ENCODE measurements at places on chromosomes 4 and X.
A peak's percentile ranks its signal among the peaks of the same experiment; 100 is the strongest.

GRCh38 chr4:117588771-117589170 lies 445.5 kb upstream of the NDST3 start:
- no peak for DNase-seq

DNA sequence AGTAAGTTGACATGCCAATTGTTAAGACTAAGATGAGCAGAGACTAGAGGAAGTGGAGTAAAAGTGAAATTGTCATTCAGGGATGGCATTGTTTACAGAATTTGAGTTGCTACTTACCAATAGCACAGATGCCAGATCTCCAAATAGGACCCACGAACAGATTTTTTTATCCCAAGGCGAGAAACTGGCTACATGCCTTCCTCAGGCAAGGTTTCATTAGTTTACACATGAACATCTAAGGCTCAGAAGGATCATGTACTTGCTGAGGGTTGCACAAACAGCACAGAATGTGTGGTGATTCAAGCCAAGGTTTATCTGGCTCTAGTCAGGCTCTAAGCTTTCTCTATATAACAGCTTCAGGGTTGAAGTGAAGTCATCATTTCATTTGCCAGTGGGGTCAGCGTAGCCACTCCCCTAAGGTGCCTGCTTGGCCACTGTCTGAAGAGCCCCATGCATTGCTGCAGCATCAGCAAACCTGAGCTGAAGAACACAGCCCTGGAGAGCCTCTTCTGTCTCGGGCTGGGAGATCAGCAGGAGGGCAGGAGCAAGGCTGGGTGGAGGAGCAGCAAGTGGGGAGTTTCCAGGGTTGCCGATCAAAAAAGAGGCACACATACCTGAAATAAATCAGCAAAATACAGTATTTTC lies 193.0 kb upstream of the LCORL start:
- peak; percentile 33 for DNase-seq

DNA sequence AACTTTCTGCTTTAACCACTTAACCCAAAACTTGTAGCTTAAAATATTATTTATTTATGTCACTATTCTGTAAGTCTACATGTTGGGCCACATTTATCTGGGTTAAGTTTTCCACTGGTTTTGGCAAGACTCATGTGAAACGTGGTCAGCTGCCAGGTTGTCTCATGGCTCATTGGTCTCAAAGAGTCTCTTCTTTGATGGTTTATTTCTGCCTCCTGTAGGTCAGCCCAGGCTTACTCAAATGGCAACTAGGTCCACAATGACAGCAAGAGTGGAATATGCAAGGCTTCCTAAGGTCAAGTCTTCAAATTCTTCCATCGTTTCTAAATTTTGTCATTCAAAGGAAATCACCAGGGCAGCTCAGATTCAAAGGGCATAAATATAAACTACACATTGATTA lies 828.7 kb downstream of the PCDH7 start:
- DNase-seq = no peak

DNA sequence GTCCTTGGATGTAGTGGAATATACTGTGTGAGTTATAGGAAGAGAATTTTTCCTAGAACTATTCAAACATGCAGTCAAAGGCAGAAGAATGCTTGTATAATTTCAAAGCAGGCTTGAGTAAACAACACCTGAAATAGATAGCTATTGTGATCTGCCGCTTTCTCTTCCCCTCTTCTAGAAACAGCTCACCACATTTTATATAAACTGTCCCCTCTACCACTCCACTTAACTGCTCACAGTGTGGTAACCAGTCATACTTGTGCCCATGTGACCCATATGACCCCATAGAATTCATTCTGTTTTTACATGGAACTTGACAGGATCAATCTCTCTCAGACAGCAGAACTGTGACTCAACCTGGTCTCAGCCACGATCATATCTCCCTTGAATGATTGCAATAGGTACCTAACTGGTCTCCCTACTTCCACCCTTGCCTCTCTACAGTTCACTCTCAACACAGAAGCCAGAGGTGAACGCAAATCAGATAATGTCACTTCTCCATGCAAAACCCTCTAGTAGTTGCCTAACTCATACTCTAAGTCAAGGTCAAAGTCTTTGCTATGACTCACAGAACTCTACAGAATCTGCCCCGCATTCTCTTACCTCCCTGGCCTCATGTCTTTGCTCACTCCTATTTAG lies 85.6 kb upstream of the EFHC2 start:
- no peak for DNase-seq

GRCh38 chrX:146278381-146278780 lies 460.8 kb downstream of the SLITRK2 start:
- DNase-seq = no peak

GRCh38 chrX:146602246-146602645 lies 207.3 kb upstream of the CXorf51B start:
- DNase-seq = no peak

DNA sequence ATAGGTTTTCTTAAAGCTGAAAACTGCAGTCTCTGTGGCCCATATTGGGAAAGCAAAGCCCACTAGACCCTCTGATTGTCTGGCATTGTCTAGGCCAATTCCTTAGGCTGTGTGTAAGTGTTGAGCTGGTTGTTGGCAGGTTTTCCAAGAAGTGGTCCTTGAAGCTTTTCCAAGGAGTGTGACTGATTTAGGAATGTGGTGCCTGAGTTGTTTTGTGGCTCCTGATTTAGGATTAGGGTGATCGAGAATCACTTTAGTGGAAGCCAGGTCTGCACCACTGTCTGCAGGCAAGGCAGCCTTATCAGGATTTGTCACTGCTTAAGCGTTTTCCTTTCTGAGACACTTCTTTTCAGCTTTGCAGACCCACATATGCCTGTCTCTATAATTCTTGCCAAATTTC lies 339.0 kb upstream of the DDX53 start:
- DNase-seq = no peak

DNA sequence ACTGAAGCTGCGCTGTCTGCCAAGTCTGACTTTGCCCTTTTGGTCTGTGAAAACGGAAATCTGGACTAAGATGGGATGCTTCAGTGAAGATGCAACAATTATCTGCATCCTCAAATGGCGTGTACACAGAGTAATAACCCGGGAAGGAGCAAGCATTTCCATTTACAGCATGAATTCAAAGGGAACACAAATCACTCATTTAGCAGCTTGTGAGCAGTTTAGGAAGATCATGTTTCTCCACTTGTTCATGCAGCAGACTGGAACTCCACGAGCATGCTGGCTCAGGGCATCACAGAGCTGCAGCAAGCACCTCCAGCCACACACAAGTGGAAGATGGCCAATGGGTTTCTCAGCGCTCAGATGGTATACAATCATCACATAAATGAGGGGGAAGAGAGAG lies 175.5 kb downstream of the NLGN4X start:
- DNase-seq = no peak

- no peak for DNase-seq
These were observed 168.7 kb upstream of the TBC1D9 start for GRCh38 chr4:140924761-140925392.

DNA sequence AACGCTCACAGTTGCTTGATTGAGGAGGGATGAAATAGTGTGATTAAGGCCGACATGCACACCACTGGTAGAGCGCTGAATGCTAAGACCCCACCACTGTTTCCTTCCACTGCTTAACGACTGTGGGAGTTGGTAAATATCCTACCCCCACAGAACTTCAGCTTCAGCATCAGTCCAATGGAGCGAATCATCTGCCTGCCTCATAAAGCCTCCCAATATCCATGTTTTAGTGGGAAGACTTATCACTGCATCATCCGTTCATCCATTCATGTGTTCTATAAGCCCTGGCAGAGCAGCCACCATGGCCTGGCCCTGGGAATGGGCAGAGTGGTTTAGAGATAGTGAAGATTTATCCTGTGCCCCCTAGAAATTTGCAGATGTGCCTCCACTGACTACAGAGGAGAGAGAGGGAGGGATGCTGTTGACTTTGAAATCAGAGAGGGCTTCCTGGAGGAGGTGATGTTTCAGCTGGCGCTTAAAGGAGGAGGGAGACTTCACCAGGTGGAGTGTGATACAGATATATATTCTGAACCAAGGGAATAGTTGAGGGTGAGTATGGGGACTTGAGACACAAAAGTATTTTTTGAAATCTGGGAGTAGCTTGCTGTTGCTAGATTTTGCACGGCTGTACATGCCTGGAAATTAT lies 71.9 kb upstream of the STX18 start:
- no peak for DNase-seq

DNA sequence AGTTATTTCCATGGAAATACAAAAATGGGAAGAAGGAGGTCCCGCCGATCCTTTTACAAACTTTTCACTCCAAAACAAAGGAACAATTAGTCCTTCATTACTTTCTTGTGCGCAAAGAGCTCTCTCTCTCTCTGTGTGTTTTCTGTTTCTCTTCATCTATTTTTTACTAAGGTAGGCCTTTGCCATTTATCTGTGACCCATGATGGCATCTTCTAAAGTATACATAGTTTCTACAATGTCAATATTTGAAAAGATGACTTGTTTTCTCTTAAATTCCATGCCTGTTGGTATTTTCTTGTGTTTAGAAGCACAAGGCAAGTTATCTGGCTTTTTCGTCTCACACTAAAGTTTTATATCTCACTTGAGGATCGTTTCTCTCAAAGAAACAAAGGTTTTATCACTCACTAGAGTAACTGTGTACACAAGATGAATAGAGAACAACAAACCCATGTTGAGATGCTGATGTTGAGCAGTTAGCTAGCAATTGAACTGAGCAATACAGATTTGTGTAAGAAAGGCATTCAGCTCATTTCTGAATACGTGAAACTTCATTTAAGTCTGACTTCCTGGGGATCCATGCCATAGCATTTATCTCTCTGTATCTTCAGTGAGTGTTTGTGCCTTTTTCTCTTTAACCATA lies 250.3 kb downstream of the GBA3 start:
- DNase-seq = no peak

GRCh38 chr4:175773566-175773965 lies 38.5 kb downstream of the GPM6A start:
- DNase-seq = no peak

DNA sequence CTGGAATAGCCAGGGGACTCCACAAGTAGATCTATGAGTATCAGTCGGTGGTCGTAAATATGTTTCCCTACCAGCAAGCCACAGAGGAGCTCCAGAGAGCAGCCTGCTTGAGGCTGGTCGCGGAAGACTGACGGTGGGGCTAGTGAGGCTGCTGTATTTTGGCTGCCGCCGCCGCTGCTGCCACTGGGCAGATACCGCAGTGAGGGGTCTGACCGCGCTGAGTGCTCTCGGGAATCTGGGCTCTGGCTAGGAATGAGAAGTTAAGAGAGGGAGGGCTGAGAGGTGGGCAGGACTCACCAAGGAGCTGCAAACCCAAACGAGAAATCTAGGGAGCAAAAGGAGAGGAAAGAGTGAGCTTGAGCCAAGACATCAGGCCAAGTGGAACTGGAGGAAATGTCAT lies at the start of gene EXOC1L:
Gene EXOC1L, plus strand, starts transcription at position 157 of the 400 bp plus-strand sequence. Its CDS starts 237 bp downstream, at position 394.
- DNase-seq = peak; percentile 76

GRCh38 chr4:174483792-174484191 lies 38.5 kb downstream of the HPGD start:
- no peak for DNase-seq

DNA sequence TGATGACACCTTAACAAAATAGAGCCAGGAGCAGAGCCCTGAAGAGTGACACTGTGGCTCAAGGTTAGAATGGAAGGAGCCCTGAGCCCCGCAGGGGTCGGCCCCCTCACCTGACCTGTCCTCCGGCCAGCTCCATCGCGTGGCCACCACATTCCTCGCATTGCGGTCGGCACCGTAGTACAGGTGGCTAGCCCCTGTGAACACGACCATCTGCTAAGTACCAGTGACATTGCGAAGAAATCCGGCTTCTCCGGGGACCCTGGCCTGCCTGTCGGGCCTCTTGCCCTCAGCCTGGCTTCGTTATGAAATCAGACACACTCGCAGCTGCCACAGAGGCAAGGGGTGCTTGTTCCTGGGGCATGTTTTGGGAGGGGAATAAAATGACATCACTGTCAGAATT lies 179.0 kb downstream of the AFAP1 start:
- DNase-seq = no peak

- peak; percentile 70 for DNase-seq
These were observed 78.0 kb upstream of the DRD5 start for GRCh38 chr4:9703391-9703790.

GRCh38 chr4:63717384-63717783 lies 691.9 kb downstream of the TECRL start:
- peak; percentile 22 for DNase-seq

DNA sequence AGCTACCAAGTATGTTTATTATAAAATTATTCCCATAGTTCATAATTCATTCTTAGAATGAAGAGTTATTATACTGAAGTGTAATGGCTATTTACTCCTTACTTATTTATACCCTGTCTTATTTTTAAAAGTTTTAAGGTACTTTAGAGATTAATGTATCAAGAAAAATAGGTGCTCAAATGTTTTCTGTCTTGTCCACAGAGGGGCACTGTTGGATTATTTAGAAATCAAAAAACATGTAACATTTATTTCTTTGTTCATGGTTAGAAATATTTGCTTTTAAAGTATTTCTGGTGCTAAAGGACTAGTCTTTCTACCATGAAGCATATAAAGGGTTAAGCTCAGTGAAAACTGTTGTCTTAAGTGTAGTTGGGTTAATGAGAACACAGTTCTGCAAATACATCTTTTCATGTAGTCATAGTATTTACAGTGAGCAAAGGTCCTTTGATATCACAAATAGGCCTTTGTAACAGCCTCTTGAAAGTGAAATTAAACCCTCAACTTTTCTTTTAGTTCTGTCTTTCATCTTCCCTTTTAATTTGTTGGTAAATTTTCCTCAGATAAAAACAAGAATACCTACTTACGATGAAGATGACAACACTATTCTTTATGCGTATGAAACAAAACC lies 7.7 kb downstream of the SCML1 start:
- DNase-seq = no peak

DNA sequence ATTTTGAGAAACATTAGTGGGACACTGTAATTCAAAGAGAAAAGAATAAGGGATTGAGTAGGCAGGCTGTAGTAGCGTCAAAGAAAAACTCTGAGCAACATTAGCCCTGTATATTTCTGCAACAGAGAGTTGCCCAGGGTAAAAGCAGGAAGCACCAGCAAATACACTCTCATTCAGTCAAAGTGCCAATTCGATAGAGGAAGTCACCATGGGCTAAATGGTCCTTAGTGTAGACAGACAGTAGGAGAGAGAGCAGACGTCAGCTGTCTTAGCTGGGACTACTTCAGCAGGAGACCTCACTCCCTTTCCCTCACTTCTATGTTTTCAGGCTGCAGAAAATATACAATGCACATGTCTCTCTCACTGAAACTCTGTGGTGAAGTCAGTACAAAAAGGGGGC lies 2073.8 kb upstream of the TENM3 start:
- no peak for DNase-seq

DNA sequence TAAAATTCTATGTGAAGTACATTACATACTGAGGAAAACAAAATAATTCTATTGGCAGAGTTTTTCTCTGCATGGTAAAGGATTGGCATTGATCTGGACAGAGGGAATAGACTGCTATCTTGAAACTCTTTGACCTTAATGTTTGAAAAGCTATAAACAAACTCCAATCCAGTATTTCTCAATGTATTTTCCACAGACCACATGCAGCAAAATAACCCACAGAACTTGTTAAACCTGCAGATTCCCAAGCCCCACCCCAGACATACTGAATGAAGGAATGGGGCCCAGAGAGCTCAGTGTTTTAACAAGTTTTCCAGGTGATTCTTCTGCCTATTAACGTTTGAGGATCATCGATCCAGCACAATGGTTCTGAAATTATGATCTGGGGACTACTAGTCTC lies 15.7 kb downstream of the RNF128 start:
- DNase-seq = no peak

- DNase-seq = no peak
These were observed 35.0 kb downstream of the AMMECR1 start for GRCh38 chrX:110282922-110283321.
